Left lung (tissue), 14 donors: ENCODE measurements at places on chromosomes 16 and 17.

DNA sequence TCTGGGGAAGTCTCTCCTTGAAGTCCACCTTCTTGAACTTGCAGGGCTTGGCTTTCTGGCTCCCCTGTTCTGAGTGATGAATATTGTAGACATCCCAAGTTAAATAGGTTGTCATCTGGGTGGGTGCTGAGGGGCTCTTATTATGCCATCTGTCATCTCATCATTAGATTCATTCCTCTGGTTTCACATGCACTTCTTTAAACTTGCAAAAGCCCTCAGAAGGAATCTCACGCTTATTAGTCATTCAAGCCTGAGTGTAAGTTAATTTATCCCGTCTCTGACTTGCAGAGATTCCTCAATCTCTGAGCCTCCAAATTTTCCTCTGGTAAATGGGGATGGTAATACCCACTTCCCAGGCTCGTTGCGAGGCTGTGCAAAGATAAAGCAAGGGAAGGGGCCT is 5.7 kb downstream of the MGAT5B start:
- no peak for DNase-seq

GRCh38 chr17:7916808-7917207 is 719 bp upstream of the RNF227 start:
- no peak for DNase-seq

DNA sequence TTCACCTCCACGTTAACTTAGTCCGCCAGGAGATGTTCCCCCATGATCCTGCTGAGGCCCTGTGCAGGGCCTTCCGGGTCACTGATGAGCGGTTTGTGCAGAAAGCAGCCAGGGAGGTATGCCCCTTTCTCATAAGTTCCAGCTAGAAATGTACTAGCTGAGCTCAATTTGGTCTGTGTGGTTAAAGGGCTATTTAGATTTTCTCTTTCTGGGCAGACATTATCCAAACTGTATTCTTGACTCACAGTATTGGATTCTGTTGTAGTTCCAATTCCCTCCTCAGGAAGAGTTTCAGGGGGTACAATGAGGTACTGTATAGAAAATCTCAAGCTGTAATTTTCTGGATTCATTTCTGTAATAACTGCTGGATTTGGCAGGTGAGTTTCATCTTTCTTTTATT is 137.1 kb downstream of the TRIM37 start:
- no peak for DNase-seq

GRCh38 chr16:55009581-55009980 is 78.9 kb downstream of the IRX5 start:
- no peak for DNase-seq

DNA sequence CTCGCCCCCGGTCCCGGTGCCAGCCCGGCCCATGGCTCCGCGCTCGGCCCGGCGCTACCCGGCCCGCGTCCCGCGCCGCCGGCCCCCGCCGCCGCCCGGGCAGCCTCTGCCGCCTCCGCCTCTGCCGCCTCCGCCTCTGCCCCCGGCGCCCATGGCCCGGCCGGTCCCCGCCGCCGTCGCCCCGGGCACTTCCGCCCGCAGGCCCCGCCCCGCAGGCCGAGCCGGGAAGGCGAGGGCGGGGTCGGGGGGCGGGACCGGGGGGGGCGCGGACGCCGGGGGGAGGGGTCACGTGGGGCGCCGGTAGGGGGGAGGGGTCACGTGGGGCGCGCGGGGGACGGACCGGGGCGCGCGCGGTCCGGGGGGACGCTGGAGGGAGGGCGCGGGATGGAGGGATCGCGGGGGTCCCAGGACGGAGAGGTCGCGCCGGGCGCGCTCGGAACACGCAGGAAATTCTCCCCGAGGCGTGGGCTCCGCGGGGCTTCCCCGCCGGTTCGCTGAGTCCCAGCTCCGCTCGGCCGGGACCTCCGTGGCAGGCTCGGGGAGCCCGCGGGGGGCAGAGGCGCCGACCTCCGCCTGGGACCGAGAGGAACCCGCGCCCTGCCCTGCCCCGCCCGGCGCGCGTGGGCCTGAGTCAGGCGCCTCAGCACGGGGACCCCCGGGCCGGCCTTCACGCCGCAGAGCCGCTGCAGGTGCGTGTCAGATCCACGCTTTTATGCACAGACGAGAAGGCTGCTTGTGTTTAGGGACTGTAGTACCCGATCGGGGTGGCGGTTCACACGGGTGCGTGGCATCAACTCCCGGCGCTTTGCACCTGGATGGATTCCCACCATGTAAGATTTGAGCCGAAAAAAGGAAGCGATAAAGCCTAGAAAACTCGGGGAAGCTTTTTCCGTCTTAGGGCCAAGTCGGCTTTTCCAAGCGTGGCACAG is at the start of gene PGAP6:
Gene PGAP6 (minus strand): TSS at position 190 of the 929 bp plus-strand sequence. CDS start 157 bp downstream, at position 33.
- no peak for DNase-seq
